ENCODE measurements at places on chromosomes 7 and 10. TPM values are rescaled to one million over a fixed set of nuclear protein-coding genes. Genes with fewer than 3 reads are reported as not detected.

Gene CALHM3
- total RNA-seq = not detected

Gene KRIT1
- total RNA-seq = 56.1 TPM

Gene USP6NL
- 24.3 TPM for total RNA-seq

Gene STRIP2
- 5.8 TPM for total RNA-seq

Gene APBB1IP
- total RNA-seq = 0.47 TPM

Gene IGFBP1
- not detected for total RNA-seq

Gene SYT15
- not detected for total RNA-seq

Gene ADRA2A
- total RNA-seq = 0.48 TPM

Gene TDRD1
- not detected for total RNA-seq

Data from glomerular endothelial cell (primary cell).